Jurkat, Clone E6-1 (cell line): ENCODE measurements at places on chromosomes 3 and 15.

- DNase-seq: peak; percentile 36
These were observed 47.7 kb upstream of the INSYN1 start for GRCh38 chr15:73800662-73801345.

- DNase-seq: no peak
These were observed 6.6 kb downstream of the FETUB start for GRCh38 chr3:186646841-186647240.

- DNase-seq: no peak
These were observed 40.4 kb downstream of the DNASE1L3 start for GRCh38 chr3:58170376-58170775.

DNA sequence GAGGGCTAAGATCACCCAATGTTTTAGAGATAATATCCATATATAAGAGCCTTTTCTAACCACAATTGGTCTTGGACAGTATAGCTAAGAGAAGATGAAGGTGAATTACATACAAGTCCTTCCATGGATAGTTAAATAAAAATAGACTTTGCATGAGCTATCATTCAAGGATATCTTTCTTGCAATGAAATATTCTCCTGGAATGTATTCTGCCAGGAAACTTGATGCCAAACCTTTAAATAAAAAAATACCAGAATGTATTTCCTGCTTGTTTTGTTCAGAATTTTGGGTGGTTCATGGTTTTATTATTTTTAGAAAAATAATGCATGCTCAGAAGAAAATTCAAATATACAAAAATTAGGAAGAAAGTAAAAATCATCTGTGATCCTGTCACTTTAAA lies 88.8 kb upstream of the PPIB start:
- DNase-seq: no peak

- no peak for DNase-seq
These were observed 195.6 kb downstream of the RPLP1 start for GRCh38 chr15:69648212-69648611.

- no peak for DNase-seq
These were observed 59.1 kb upstream of the CDV3 start for GRCh38 chr3:133514418-133514817.

- peak; percentile 27 for DNase-seq
These were observed 20.3 kb upstream of the CSPG4 start for GRCh38 chr15:75732809-75733451.

DNA sequence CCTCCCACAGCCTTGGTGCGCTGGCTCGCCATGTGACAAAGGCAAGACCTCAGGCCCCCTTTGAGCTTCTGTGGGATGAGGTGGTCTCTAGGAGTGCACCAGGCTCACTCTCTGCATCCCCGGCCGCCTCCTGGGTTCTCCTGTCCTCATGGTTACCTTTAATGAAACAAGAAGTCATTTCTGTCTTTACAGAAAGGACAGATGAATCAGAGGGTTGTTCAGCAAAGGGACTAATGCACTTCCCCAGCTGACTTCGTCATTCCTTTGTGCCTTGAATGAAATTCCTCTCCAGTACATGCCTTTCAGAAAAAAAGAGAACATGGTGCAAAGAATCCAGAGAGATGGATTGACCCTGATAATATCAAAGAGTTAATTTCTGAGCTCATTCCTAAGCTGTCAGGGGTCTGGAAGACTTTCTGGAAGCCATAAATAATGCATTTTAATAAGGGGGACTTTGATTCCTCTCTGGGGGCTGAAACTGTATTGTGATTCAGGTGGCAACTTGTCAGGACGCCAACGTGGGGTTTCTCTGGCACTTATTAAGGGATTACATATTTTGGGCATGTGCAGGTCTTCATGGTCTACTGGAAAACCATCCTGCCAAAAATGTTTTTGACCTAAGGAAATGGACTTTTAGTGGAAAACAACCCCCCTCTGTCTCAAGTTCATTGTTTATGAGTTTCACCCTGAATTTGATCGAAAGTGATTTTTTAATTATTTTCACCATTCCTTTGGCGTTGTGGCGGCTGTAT lies 122.7 kb downstream of the FBLN2 start:
- no peak for DNase-seq

- no peak for DNase-seq
These were observed 2.2 kb downstream of the BTBD1 start for GRCh38 chr15:83064859-83065258.

GRCh38 chr15:39139431-39140059 lies 441.3 kb upstream of the THBS1 start:
- DNase-seq: no peak

- no peak for DNase-seq
These were observed 111.1 kb downstream of the KLF13 start for GRCh38 chr15:31437686-31438085.

- no peak for DNase-seq
These were observed 450.9 kb downstream of the MAGI1 start for GRCh38 chr3:65587650-65588439.

- no peak for DNase-seq
These were observed 45.8 kb downstream of the EBLN2 start for GRCh38 chr3:73107215-73107614.

GRCh38 chr3:99484871-99485270 lies 153.5 kb upstream of the COL8A1 start:
- no peak for DNase-seq

DNA sequence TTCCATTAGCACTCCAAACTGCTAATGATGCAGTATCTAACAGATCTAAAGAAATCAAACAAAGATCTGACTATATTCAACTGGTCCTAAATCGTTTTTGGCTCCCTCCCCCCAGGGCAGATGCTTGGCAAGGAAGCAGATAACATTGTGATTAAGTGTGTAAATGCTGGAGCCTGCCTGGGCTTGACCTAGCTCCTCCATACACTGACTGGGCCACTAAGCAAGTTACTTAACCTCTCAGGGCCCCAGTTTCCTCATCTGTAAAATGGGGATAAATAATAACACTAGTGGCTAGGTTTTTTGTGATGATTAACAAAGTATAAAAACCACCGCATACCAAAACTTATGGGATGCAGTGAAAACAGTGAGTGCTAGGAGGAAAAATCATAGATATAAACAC lies 9.2 kb downstream of the EID1 start:
- DNase-seq: no peak

DNA sequence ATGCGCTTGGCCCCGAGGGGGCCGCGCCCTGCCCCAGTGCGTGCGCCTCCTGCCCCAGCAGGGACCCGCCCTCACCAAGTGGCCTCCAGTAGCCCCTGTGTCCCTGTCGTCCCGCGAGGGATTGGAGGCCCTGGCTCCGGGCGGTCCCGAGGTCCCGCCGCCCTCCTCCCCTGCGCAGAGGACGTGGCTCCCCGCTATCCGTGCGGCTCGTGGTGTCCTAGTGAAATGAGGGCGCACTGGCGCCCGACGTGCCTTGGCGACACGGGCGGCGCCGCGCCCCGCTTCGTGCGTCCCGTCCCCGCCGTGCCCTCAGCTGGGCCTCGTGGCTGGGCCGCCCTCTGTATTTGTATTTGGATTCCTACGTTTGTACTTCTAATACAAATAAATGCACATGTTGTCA lies 557.5 kb downstream of the OCA2 start:
- no peak for DNase-seq

DNA sequence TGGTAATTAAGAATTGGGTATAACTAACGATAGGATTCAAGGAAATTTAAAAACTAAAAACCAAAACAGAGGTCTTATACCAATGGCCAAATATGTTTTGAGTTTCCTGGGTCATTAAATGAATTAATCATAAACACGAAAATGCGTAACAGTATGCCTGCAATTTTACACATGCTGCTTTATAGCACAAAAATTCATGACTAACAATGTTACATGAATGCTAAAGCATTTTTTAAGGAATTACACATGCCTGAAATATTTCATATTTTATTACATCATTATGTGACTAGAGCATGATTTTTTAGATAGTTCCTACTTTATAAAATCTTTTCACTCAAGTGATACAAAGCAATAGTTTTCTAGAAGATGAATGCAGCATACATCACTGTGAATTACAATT lies 74.7 kb downstream of the ZNF148 start:
- no peak for DNase-seq
